Vagina (tissue), 2 donors: ENCODE measurements at places on chromosomes 12 and 14.

DNA sequence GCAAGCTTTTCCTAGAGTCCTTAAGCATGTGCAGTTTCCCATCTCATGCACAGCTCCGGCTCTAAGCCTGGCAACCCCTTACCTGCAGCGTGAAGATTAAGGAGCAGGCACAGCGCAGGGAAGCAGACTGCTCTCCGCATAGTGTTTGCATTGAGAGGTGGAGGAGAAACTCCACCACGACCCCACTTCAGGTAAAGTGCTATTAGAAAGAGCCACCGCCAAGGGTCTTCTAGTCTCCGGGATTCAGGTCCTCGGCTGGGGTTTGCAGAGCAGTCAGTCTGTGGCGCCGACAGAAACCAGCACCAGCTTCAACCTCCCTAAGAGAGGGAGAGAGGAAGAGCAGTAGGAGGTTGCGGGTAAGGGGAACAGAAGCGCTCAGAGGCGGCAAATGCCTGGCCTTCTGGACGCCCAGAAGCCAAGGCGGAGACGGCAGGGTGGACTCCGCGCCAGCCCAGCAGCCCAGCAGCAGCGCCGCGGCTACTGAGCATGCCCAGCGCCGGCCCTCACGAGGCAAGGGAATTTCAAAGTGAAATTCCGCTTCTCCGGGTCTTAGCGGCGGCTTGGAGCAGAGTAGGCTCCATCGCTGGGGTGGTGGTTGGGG, at the start of gene PTPRR:
Gene PTPRR (minus strand): TSS at position 488 of the 601 bp plus-strand sequence. CDS start 348 bp downstream, at position 140.
- DNase-seq: no peak

DNA sequence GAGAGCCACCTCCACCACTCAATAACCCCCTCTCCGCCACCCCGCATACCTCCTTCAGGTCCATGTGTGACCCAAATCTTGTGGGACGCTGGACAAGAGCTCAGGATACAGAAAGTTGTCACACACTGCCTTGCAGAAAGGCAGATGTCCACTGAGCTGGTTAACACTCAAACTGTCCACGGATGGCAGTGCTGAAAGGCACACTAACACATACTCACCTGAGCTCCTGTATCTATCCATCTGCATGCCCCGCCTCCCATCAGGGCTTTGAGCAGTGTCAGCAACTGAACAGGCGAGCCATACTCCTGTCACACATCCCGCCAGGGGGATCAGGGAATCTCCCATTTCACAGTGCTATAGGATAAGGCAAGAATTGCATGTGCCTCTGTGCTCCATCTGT, 642.0 kb downstream of the GALC start:
- no peak for DNase-seq

DNA sequence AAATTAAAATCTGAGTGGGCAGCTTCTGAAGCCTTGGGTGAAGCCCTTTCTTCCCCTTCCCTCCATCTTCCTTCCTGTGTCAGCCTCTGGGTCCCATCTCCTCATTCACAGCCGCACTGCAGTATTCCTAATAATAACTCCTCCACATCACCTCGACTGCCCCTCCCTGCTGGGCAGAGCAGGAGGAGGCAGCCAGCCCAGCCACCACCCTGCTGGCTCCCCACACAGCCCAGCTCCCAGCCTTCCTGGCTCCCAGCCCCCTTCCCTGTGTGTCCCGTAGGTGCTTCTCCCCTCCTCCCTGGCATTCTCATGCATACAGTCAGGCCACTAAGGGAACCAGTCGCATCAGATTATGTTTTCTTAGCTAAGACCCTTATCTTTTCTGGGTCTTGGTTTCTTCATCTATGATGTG, 3.7 kb downstream of the IFFO1 start:
- no peak for DNase-seq

GRCh38 chr12:68971404-68971803, 38.4 kb upstream of the CPM start:
- no peak for DNase-seq

DNA sequence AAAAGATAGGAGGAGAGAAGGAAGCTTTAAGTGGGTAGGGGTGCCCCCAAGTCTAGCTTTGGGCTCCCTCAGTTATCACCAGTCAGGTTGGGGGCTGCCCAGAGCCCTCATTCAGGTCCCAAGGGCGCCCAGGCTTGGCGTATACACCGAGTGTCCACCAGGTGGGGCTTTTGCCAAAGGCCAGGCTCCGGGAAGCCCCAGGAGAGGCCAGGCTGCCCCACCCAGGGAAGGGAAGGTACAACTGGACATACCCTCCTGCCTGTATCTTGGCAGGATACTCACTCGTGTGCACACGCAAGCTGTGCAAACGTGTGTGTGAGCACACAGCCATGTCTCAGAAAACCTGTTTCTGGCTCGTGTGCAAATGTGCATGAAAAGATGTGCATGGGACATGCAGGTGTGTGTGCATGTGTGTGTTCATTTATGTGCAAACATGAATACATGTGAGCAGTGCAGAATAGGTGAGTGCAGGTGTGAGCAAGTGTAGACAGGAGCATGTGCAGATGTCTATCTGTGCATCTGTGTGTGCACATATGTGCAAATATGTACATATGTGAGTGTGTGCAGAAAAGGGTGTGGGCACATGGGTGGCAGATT, 103.9 kb upstream of the MYL2 start:
- no peak for DNase-seq

- no peak for DNase-seq
These were observed 40.6 kb downstream of the SCN8A start for GRCh38 chr12:51631591-51631990.

GRCh38 chr14:70189456-70190077, 816 bp upstream of the SLC8A3 start:
- DNase-seq: no peak

GRCh38 chr12:10982244-10982643, 4.5 kb downstream of the TAS2R50 start:
- no peak for DNase-seq

- no peak for DNase-seq
These were observed 350.5 kb upstream of the TMTC1 start for GRCh38 chr12:30134229-30134628.
